ENCODE measurements at places on chromosomes 7 and 10. TPM values are rescaled to one million over a fixed set of nuclear protein-coding genes. Genes with fewer than 3 reads are reported as not detected.

DNA sequence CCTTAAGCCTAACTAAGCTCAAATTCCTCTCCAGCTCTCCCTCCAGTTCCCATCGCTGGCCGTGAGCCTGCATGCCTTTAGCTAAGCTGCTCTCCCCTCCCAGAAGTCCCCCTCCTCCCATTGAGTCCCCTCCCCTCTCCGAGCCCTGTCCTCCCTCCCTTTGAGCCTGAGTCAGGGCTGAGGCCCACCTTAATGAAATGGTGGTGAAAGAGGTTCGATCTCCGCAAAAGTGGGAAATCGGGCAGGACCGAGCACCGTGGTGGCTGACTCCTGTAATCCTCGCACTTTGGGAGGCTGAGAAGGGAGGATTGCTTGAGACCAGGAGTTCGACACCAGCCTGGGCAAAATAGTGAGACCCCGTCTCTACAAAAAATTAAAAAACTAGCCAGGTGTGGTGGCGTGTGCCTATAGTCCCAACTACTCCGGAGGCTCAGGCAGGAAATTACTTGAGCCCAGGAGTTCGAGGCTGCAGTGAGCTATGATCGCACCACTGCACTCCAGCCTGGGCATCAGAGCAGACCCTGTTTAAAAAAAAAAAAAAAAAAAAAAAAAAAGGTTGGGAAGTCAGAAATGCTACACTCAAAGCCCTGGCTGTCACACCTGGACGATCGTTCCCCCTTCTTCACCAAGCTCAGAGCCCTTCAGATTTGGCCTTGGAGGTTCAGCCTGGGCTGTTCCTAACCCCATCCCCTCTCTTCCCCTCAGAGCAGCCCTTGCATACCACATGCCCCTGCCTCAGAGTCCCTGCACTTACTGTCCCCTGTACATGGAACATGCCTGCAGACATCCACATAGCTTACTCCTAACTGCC lies 995 bp upstream of the CLDN3 start:
- peaks cover 8% of the 10 kb centered on the region for H3K27me3 ChIP-seq
- no peak overlapping the region for H3K27ac ChIP-seq
- H3K4me3 ChIP-seq, result peak overlapping the region; percentile 31

GRCh38 chr7:111532625-111533024 lies 29.7 kb downstream of the IMMP2L start:
- H3K4me3 ChIP-seq, result no peak overlapping the region
- H3K27ac ChIP-seq, result no peak overlapping the region
- no peaks in the 10 kb centered on the region for H3K36me3 ChIP-seq
- DNase-seq, result no peak
- H3K27me3 ChIP-seq, result no peaks in the 10 kb centered on the region

DNA sequence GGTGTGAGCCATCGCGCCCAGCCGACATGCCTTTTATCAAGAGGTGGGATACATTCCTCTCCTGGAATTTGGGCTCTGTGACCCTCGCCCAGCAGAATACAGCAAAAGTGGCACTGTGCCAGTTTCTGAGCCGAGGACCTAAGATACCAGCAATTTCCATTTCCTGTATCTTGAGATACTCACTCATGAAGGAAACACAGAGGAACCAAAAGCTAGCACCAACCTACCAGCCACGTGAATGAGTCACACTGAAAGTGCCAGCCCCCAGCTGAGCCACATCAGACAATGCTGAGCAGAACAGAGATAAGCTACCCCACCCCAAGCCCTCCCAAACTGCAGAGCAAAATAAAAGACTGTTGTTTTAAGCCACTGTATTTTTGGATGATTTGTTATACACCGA lies 56.3 kb downstream of the CACUL1 start:
- peaks cover 7% of the 10 kb centered on the region for H3K4me1 ChIP-seq
- H3K4me3 ChIP-seq, result no peak overlapping the region
- no peak for DNase-seq
- peaks cover 2% of the 10 kb centered on the region for H3K27me3 ChIP-seq
- peak overlapping the region; percentile 20 for H3K27ac ChIP-seq

- no peak overlapping the region for H3K27ac ChIP-seq
- peaks cover 7% of the 10 kb centered on the region for H3K36me3 ChIP-seq
- H3K4me3 ChIP-seq, result no peak overlapping the region
Observed at GRCh38 chr7:131723926-131724325, 167.5 kb upstream of the PODXL start.

DNA sequence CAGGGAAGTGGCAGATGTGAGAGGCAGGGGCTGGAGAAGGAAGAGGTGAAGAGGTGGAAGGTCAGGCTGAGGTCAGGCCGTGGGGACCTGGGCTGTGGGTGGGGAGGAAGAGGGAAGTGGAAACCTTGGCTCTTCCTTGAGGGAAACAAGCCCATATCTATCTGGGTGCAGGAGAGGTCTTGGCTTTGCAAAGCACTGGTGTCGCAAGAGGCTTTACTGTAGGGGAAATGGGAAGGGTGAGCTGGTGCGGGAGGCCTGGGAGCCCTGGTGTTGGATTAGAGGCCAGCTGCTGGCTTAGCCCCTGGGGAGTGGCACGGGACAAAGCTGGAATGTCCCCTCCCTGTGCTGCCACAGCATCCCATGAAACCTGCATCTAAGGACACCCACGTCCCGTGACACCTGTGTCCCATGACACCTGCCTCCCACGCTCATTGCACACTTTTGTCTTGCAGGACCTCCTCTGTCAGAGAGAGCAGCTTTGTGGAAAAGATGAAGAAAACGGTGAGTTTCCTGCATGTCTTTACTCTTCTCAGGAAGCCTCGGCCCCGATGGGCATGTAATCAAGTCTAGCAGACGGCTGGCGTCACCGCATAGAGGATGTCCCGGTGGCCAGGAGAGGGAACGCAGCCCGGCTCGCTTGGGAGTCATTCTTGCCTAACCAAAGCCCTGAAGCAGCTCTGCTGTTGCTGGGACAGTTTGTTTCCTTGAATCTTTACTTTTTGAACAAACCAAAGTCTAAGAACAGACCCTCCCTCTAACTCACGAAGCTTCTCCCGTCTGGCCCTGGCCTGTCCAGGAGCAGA lies 22.2 kb downstream of the TMEM120A start:
- H3K27me3 ChIP-seq, result peaks cover 5% of the 10 kb centered on the region
- DNase-seq, result peak; percentile 65
- H3K4me3 ChIP-seq, result no peak overlapping the region
- H3K4me1 ChIP-seq, result peaks cover 20% of the 10 kb centered on the region
- peaks cover 4% of the 10 kb centered on the region for H3K36me3 ChIP-seq
- H3K27ac ChIP-seq, result peak overlapping the region; percentile 22

C10orf143 gene
- total RNA-seq, result 3.4 TPM

- H3K4me1 ChIP-seq, result peaks cover 15% of the 10 kb centered on the region
- H3K27me3 ChIP-seq, result no peaks in the 10 kb centered on the region
- H3K36me3 ChIP-seq, result no peaks in the 10 kb centered on the region
- no peak overlapping the region for H3K4me3 ChIP-seq
Observed at GRCh38 chr7:28075674-28076358, 104.8 kb downstream of the JAZF1 start.

EPHA1 gene
- 7.1 TPM for total RNA-seq

DNA sequence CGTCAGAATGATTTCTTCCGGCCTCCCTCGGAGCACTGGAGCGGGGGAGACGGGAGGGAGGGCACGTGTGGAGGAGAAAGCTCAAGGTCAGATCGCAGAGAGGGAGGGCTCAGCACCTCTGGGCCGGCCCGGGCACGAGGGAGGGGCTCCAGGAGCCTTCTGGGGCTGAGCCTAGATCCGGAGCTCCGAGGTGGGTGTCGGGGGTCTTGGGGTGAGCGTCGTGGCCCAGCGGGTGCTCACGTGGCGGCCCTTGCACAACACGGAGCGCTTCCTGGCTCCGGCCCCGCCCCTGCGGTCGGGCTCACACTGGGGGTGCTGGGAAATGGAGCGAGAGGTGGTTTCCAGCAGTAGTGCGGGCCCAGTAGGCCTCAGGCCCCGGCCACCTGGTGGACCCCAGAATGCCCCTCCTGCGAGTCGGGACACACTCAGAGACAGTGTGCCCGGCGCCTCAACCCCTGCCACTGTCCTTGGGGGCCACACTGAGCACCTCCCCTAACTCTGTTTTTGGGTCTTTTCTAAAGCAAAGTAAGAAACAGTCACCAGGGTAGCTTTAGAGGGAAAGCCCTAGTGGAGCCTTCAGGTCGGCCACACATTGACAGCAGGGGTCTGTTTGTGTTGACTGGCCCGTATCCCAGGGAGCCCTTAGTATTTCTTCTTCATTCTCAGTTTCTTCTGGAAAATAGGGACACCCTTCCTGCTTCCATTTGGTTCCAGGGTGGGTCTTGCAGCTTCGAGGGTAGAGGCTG lies 798 bp downstream of the PPIF start:
- H3K36me3 ChIP-seq, result peaks cover 12% of the 10 kb centered on the region
- H3K27ac ChIP-seq, result no peak overlapping the region
- no peaks in the 10 kb centered on the region for H3K4me1 ChIP-seq
- peaks cover 6% of the 10 kb centered on the region for H3K27me3 ChIP-seq
- DNase-seq, result no peak
- peak overlapping the region; percentile 62 for H3K4me3 ChIP-seq

GRCh38 chr10:116113721-116114501 lies 159.1 kb downstream of the GFRA1 start:
- H3K27ac ChIP-seq, result no peak overlapping the region
- H3K36me3 ChIP-seq, result no peaks in the 10 kb centered on the region
- DNase-seq, result no peak
- H3K4me3 ChIP-seq, result no peak overlapping the region

GRCh38 chr7:70738151-70738885 lies 393.6 kb upstream of the GALNT17 start:
- peak overlapping the region; percentile 9 for H3K27ac ChIP-seq
- H3K4me1 ChIP-seq, result peaks cover 31% of the 10 kb centered on the region
- DNase-seq, result no peak

GRCh38 chr7:3712841-3713240 lies 411.8 kb downstream of the SDK1 start:
- H3K4me1 ChIP-seq, result peaks cover 7% of the 10 kb centered on the region
- H3K27me3 ChIP-seq, result peaks cover 1% of the 10 kb centered on the region
- no peak overlapping the region for H3K27ac ChIP-seq
- H3K4me3 ChIP-seq, result no peak overlapping the region
- no peaks in the 10 kb centered on the region for H3K36me3 ChIP-seq

MEOX2 gene
- 0.10 TPM for total RNA-seq

DNA sequence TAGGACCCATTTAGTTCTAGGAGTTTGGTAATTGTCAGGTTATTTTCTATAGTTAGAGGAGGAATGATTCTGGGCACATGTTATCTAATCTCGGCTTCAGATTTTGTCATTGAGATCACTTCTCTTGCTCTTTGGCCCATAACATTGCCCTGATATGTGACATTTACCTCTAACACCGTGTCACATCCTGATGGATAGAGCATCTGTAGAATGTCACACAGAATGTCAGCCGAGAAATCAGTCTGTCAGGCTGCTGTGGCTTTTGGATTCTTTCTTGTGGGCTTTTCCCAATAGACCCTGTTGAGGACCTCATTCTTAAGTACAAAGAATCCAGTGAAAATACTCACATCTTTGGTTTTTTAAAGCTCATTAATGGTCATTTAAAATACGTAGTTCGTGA lies 142.4 kb downstream of the LRRC4 start:
- no peaks in the 10 kb centered on the region for H3K27me3 ChIP-seq
- peaks cover 52% of the 10 kb centered on the region for H3K36me3 ChIP-seq
- H3K4me3 ChIP-seq, result no peak overlapping the region
- DNase-seq, result no peak

DNA sequence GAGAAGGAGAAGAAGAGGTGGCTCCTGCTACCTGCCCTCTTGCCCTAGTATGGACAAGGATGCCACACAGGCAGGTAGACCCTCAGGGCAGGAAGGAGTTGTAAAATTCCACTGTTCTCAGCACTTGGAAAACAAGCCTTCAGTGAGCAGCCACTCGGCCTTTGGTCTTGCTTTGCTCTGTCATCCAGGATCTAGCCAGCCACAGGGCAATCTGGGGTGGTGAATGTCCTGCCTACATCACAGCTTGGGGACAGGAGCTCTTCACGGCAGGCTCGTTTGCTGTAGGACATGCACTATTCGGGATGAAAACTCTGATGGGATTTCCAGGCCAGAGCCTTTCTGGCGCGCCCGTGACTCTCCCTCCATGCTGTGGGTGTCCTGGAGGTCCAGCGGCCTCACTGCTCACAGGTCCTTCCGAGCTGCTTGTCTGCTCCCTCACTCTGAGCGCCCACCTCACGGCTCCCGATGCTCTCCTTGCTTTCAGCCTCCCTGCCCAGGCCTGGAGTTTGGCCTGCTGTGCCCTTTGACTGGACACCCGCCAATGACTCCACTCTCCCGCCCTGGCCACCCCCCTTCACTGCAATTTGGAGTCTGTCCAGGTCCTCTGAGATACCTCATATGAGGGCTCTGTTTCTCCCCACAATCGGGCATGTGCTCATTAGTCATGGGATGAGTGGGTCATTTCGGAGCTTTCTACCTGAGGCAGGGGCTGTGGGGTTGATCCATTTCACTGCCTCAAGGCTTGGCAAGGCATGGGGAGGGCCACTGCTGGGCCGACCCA lies 227.2 kb upstream of the GRB10 start:
- H3K4me1 ChIP-seq, result peaks cover 7% of the 10 kb centered on the region
- peaks cover 4% of the 10 kb centered on the region for H3K36me3 ChIP-seq
- peaks cover 8% of the 10 kb centered on the region for H3K27me3 ChIP-seq
- no peak overlapping the region for H3K4me3 ChIP-seq
- no peak overlapping the region for H3K27ac ChIP-seq
- DNase-seq, result no peak

DNA sequence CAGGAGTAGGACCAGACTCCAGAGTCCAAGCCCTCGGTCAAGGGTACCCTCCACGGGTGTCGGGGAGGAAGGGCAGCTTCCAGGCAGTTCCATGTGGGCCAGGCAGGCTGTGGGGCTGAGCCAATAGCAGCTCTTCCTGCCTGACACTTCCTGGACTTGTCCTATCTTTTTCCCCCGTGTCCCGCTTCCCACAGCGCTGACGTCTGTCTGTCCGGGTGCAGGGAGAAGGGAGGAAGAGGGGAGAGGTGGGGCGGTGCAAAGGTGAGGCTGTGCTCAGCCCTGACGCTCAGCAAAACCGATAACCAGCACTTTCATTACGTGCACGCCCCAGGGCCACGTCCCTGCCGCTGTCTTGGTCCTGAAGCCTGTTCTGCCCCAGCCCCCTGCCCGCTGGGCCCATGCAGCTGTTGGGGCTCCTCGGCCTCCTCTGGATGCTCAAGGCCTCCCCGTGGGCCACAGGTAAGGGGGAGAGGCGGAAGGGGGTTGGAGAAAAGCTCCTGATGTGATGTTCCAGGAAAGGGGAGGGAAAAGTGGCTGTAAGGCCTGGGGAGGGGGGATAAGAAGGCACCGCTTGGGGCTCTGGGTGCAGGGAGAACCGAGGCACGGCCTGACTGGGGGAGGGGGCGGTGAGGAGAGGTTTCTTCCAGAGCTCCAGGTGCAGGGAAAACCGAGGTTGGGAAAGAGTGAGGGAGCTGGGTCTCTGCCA lies at the start of gene MUC3A:
Gene MUC3A (plus strand): TSS at position 308 of the 706 bp plus-strand sequence. CDS start 91 bp downstream, at position 399.
- DNase-seq, result peak; percentile 27
- H3K36me3 ChIP-seq, result no peaks in the 10 kb centered on the region
- H3K4me3 ChIP-seq, result no peak within 1 kb of the TSS
- H3K27ac ChIP-seq, result no peak within 1 kb of the TSS
- peaks cover 2% of the 10 kb centered on the region for H3K4me1 ChIP-seq

SOSTDC1 gene
- 0.18 TPM for total RNA-seq

GRCh38 chr10:30398193-30398592 lies 35.8 kb upstream of the MAP3K8 start:
- H3K36me3 ChIP-seq, result no peaks in the 10 kb centered on the region
- H3K27ac ChIP-seq, result no peak overlapping the region
- no peak overlapping the region for H3K4me3 ChIP-seq
- H3K27me3 ChIP-seq, result no peaks in the 10 kb centered on the region
- no peak for DNase-seq

GSTO2 gene
- total RNA-seq, result 5.9 TPM

ENKUR gene
- total RNA-seq, result not detected

FAM131B gene
- 1.0 TPM for total RNA-seq

All from endothelial cell (in vitro differentiated cells).